ENCODE measurements at places on chromosomes 5 and 9. TPM values are rescaled to one million over a fixed set of nuclear protein-coding genes. Genes with fewer than 3 reads are reported as not detected.
A peak's percentile ranks its signal among the peaks of the same experiment; 100 is the strongest.

Gene TOR4A
- polyA plus RNA-seq = 15.4 TPM

- no peaks in the 10 kb centered on the region for H3K27me3 ChIP-seq
- no peak overlapping the region for H3K27ac ChIP-seq
- H3K4me1 ChIP-seq = no peaks in the 10 kb centered on the region
Measured at GRCh38 chr9:124420991-124421543, 5.8 kb upstream of the PSMB7 start.

DNA sequence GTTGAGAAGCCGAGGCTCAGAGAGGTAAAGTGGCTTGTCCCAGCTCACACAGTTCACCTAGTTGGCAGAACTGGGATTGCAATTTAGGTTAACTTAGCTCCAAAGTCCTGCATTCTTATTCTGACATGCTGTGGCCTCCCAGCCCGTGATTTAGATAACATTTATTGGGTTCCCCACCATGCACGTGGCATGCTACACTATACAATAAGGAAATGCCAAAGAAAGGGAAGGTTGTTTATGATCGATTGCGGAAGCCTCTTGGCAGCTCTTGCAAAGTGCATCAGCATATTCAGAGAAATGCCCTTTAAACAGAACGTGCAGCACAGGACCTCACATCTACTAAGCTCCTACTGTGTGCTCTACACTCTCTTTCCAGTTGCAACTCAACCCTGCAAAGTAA lies 3.2 kb downstream of the NEURL1B start:
- DNase-seq = no peak
- H3K27ac ChIP-seq = no peak overlapping the region
- H3K4me3 ChIP-seq = no peak overlapping the region

Gene CFAP90
- not detected for polyA plus RNA-seq

- no peaks in the 10 kb centered on the region for H3K36me3 ChIP-seq
- DNase-seq = no peak
- no peaks in the 10 kb centered on the region for H3K27me3 ChIP-seq
- H3K4me1 ChIP-seq = peaks cover 15% of the 10 kb centered on the region
- H3K4me3 ChIP-seq = no peak overlapping the region
- no peak overlapping the region for H3K27ac ChIP-seq
Measured at GRCh38 chr5:179533907-179534306, 16.4 kb upstream of the RUFY1 start.

Gene UBQLN1
- polyA plus RNA-seq = 46.9 TPM

GRCh38 chr9:122080986-122081385 lies 12.1 kb downstream of the TTLL11 start:
- H3K27me3 ChIP-seq = no peaks in the 10 kb centered on the region
- no peak for DNase-seq
- H3K4me1 ChIP-seq = no peaks in the 10 kb centered on the region
- H3K4me3 ChIP-seq = no peak overlapping the region

DNA sequence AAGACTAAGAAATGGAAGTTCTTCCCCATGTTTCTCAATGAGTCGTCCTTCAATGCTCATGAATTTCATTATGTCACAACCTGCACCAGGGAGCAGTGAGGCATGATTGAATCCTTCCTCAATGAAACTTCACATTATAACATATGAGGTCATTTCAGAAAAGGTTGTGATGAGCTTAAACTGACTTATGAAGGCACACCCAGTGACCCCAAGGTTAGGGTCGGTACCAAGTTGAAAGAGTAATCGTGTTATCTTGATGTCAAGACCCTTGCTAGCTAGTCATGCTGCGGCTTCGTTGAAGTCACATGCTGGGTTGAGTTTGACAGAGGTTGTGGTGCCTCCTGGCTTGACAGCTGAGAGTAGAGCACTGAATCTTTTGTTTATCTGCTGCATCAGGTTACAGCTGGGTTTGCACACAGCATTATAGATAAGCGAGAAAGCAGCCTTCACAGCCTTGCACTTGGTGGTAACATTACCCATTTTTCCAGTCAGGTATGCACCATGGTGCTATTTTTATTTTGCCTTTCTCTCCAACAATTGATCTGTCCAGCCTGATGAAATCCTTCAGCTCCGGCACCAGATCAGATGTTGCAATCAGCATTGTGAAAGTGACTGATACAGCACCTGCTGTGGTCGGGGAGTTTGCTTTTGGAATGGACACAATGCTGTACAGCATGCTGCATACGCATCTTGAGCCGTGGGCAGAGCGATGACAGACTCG lies 133.2 kb downstream of the ERCC6L2 start:
- H3K4me1 ChIP-seq = peaks cover 17% of the 10 kb centered on the region
- H3K27ac ChIP-seq = no peak overlapping the region
- H3K36me3 ChIP-seq = peaks cover 12% of the 10 kb centered on the region
- no peaks in the 10 kb centered on the region for H3K27me3 ChIP-seq

GRCh38 chr5:79962575-79963222 lies 28.4 kb downstream of the MTX3 start:
- no peak for DNase-seq
- peaks cover 6% of the 10 kb centered on the region for H3K27me3 ChIP-seq
- H3K36me3 ChIP-seq = no peaks in the 10 kb centered on the region
- no peaks in the 10 kb centered on the region for H3K4me1 ChIP-seq

DNA sequence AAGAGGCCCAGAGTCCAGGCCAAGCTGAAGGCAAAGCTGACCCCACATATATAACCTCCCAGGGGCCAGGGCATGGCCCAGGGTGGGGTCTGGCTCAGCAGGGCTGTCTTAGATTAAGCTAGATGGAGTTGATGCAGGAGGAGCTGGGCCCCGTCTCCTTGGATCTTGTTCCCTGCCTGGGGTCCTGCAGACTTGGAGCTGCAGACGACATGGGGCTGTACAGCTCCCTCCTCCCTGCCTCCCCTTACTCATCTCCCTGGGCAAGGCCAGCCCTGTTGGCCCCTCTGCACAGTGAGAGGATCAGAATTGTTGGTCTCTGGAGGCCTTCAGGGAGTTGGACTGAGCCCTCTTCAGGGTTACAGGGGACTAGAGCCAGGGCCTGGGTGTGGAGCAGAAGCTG lies 134.9 kb downstream of the RGS3 start:
- H3K27ac ChIP-seq = no peak overlapping the region
- H3K36me3 ChIP-seq = peaks cover 44% of the 10 kb centered on the region
- no peaks in the 10 kb centered on the region for H3K27me3 ChIP-seq
- DNase-seq = no peak

GRCh38 chr5:179816796-179817469 lies 3.8 kb upstream of the SQSTM1 start:
- no peak overlapping the region for H3K27ac ChIP-seq
- peak overlapping the region; percentile 13 for H3K4me3 ChIP-seq
- DNase-seq = peak; percentile 37
- H3K36me3 ChIP-seq = no peaks in the 10 kb centered on the region
- H3K4me1 ChIP-seq = peaks cover 47% of the 10 kb centered on the region
- H3K27me3 ChIP-seq = no peaks in the 10 kb centered on the region

- no peaks in the 10 kb centered on the region for H3K36me3 ChIP-seq
- no peaks in the 10 kb centered on the region for H3K27me3 ChIP-seq
- DNase-seq = no peak
- no peaks in the 10 kb centered on the region for H3K4me1 ChIP-seq
- H3K27ac ChIP-seq = no peak overlapping the region
Measured at GRCh38 chr5:172541099-172541772, 86.9 kb upstream of the SH3PXD2B start.

Gene ARID3C
- not detected for polyA plus RNA-seq

DNA sequence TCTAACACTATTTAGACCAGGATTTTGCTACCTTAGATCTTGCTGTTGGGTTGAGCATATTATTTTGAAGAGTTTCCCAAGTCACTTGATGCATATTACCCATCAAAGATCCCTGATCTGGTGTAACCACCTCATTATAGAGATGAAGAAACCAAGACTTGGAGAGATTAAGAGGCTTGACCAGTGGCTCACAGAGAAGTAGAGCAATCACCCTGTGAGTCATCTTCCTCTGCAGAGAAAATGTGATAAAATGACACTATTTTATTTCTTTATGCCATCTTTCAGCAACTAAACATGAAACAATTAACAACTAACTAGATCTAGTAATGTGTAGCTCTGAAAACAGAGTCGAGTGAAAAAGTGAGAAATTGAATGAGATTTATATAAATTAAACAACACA lies 76.1 kb downstream of the KIF4B start:
- no peak for DNase-seq
- H3K27ac ChIP-seq = no peak overlapping the region
- H3K4me3 ChIP-seq = no peak overlapping the region
- H3K36me3 ChIP-seq = no peaks in the 10 kb centered on the region
- H3K4me1 ChIP-seq = no peaks in the 10 kb centered on the region

Gene SLC46A2
- polyA plus RNA-seq = 45.1 TPM

- H3K4me1 ChIP-seq = no peaks in the 10 kb centered on the region
- no peak for DNase-seq
- no peaks in the 10 kb centered on the region for H3K27me3 ChIP-seq
- H3K4me3 ChIP-seq = no peak overlapping the region
- H3K36me3 ChIP-seq = no peaks in the 10 kb centered on the region
Measured at GRCh38 chr9:94904806-94905205, 178.3 kb downstream of the AOPEP start.

- no peak for DNase-seq
- H3K27me3 ChIP-seq = no peaks in the 10 kb centered on the region
- no peak overlapping the region for H3K27ac ChIP-seq
- no peaks in the 10 kb centered on the region for H3K4me1 ChIP-seq
- no peak overlapping the region for H3K4me3 ChIP-seq
- H3K36me3 ChIP-seq = no peaks in the 10 kb centered on the region
Measured at GRCh38 chr9:127679506-127679905, 27.3 kb upstream of the CFAP157 start.

- no peaks in the 10 kb centered on the region for H3K36me3 ChIP-seq
- DNase-seq = no peak
- H3K27me3 ChIP-seq = no peaks in the 10 kb centered on the region
- H3K4me1 ChIP-seq = no peaks in the 10 kb centered on the region
- H3K4me3 ChIP-seq = no peak overlapping the region
Measured at GRCh38 chr9:82356871-82357270, 368.3 kb downstream of the SPATA31D1 start.

DNA sequence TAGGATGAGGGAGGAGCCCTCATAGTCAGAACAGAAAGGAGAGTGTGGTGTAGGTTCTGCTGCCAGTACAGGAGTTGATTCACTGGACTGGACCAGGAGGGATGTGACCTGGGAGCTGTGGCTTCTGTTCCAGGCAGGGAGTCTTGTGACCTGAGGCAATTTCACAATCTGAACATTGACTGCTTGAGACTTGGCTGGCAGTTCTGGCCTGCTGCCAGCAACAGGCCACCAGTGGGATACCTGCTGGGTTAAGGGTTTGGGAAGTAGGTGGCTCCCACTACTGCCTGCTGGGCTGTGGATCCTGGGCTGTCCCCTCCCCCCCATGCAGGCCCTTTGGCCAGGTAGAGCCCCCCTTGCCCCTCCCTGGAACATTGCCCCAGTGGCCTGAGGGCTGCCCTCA lies 268.6 kb upstream of the ARRDC3 start:
- H3K36me3 ChIP-seq = no peaks in the 10 kb centered on the region
- DNase-seq = no peak
- H3K27me3 ChIP-seq = no peaks in the 10 kb centered on the region
- H3K4me1 ChIP-seq = no peaks in the 10 kb centered on the region
- no peak overlapping the region for H3K4me3 ChIP-seq

Gene RGS14
- 186 TPM for polyA plus RNA-seq

DNA sequence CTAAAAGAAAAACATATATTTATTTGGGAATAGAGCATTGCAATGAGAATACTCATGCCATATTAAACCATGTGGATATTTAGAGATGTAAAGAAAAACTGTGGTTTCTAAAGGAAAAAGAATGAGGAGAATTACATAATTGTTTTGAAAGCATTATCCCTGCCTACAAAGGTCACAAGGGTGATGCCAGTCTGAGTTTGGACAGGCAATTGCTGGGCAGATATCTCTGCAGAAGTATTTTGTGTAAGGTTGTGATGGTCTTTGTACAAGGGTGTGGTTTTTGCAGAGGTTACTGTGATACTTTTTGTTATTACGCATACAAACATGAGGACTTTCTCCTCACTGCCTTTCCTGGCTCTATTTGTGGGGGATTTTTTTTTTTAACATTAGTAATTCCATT lies 2022.9 kb upstream of the CDH6 start:
- H3K27me3 ChIP-seq = no peaks in the 10 kb centered on the region
- no peak overlapping the region for H3K27ac ChIP-seq
- H3K4me3 ChIP-seq = no peak overlapping the region
- H3K4me1 ChIP-seq = no peaks in the 10 kb centered on the region
